8988T (cell line): ENCODE measurements at places on chromosomes 1 and 21.
A peak's percentile ranks its signal among the peaks of the same experiment; 100 is the strongest.

GRCh38 chr1:243745356-243745755, 104.7 kb downstream of the AKT3 start:
- no peak for DNase-seq

GRCh38 chr1:100502052-100502792, 35.7 kb upstream of the GPR88 start:
- no peak for DNase-seq

GRCh38 chr21:46190491-46191131, 6.4 kb upstream of the SPATC1L start:
- DNase-seq, result no peak

- no peak for DNase-seq
Observed at GRCh38 chr1:5975133-5975880, 16.9 kb downstream of the NPHP4 start.

- DNase-seq, result no peak
Observed at GRCh38 chr1:212753749-212754148, 37.8 kb downstream of the NSL1 start.

DNA sequence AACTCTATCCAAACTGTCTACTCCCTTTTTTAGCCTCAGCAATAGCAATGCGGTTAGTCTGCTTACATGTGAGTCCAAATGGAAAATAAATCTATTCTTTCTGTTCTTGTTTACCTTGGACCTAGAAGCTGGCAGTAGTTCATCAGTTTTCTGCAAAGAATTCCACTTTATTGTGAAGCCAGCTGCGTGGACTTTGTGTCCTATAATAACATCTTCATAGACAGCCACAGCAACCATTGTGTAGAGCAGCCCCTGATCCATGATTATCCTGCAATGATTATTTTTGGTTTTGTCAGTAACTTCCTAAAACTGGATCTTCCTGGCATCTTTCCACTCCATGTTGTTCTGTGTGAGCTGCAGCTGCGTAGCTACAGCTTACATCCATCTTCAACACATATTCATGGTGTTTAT, 408.7 kb downstream of the NUF2 start:
- no peak for DNase-seq

GRCh38 chr1:28329395-28330153, 734 bp downstream of the MED18 start:
- DNase-seq, result no peak

DNA sequence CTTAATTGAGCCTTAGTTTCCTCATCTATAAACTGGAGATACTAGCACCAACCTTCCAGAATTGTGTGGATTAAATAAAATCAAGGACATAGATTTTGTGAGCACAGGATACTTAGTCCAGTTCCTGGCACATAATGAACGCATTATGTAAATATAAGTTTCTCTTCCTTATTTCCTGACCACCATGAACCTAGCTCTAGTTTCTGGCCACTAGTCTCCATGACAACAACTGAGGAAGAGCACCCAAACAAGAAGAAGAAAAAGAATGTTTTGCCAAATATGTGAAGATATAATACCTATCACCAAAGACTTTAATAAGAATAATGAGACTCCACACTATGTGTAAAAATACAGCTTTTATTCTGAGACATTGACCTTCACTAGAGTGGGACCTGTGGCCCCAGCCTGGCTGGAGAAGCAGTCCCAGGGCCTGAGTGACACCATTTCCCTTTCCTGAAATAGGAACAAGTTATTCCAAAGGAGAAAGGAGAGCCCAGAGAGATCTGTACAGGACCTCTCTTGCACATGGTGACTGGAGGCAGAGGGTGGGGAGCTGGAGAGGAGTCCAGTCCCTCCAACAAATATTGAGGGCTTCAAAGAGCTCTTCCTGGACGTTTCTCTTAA, 940 bp upstream of the USF1 start:
- no peak for DNase-seq

DNA sequence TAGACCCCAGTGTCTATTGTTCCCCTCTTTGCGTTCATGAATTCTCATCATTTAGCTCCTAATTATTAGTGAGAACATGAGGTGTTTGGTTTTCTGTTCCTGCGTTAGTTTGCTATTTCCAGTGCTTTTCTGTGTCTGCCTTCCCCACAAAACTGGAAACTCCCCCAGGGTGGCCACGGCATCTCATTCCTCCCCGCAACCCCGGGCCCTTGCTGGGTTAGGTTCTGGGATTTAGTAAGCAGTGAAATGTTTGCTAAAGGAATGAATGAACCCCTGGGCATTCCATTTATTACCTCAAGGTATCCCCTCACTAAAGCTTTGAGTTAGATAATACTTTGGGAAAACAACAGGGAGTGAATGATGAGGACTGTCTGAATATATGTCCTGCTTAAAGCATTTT, 142.9 kb downstream of the GLUL start:
- no peak for DNase-seq

DNA sequence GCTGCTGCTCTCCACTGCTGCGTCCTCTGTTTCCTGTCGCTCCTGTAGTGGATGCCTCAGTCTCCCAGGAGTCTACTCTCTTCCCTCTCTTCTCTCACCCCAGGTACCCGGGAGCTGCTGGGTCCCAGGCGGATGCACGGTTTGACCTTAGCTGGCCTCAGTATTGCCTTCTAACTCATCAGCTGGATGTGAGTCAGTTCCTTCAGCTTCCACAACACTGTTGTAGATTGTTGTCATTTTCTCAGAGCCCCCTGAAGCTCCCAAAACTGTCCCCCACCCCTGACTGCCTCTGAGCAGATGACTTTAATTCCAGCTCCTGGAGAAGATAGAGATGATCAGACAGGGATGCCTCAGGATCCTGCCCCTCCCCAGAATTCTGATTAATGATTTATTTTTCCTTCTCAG, 7.2 kb downstream of the CNIH3 start:
- DNase-seq, result peak; percentile 43
